Occipital lobe (tissue), 3 donors: ENCODE measurements at places on chromosomes 4 and X. TPM values are rescaled to one million over a fixed set of nuclear protein-coding genes. Genes with fewer than 3 reads are reported as not detected.

GRCh38 chr4:125507141-125507540, 192.4 kb downstream of the FAT4 start:
- no peak for DNase-seq

- no peak for DNase-seq
Observed at GRCh38 chr4:71241501-71242288, 97.1 kb upstream of the SLC4A4 start.

- no peak for DNase-seq
Observed at GRCh38 chr4:74499986-74500781, 55.2 kb downstream of the AREG start.

DNA sequence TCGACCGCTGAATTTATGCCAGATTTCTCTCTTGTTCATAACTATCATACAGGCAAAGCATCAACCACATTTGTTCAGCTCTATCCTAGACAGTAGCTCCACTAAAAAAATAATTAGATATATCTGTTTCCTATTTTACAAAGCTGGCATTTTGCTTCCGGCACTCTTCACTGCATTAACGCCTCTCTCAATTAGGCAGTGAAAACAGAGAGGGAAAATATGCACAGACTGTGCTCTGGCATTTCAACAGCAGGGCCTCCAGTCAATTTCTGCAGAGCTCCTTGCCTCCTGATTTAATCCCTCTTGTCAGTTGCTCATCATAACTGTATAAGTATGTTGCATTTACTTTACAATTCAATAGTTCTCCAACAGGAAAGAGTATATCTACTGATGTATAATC, 666.9 kb upstream of the INTU start:
- DNase-seq, result no peak

DNA sequence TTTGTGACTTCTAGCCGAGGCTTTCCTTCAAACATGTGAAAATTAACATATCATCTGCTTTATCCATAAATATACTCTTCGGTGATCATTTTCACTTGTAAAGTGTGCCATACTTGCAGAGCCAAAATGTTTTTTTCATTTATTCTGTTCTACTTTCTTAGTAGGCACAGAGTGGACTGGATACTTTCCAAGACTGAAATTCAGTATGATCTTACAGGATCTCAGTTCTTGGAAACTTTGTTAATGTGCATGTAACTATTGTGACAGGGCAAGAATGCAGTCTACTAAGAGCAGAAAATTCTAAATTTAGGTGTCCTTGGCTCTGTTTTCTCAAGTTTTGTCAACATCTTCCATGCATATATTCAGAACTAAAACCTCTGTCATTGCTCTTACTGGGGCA, 284.9 kb downstream of the TEX13A start:
- DNase-seq, result no peak

- DNase-seq, result no peak
Observed at GRCh38 chr4:134862116-134862515, 660.5 kb upstream of the PABPC4L start.

GRCh38 chrX:130170752-130171445, 863 bp upstream of the RAB33A start:
- DNase-seq, result peak; percentile 76

DNA sequence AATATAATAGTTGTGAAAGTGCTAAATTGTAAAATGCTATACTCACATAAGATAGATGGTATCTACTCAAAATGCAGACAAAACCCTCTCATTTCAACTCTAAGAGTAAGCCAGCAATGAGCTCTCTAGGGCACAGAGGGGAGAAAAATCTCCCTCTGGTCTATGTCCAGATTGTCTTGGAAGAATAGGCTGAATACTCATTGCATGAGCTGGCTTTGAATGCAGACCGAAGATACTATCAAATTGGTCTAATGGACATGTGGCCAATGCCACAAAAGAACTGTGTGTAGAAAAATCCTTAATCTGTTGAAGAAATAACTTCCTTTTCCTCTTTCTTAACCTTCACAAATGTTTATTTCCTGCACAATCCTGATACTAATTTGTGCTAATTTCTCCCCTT, 3.5 kb downstream of the ZXDA start:
- DNase-seq, result no peak

- DNase-seq, result no peak
Observed at GRCh38 chr4:151248519-151248918, 28.4 kb upstream of the PRSS48 start.

GRCh38 chr4:37757761-37758160, 68.7 kb upstream of the PGM2 start:
- no peak for DNase-seq

DNA sequence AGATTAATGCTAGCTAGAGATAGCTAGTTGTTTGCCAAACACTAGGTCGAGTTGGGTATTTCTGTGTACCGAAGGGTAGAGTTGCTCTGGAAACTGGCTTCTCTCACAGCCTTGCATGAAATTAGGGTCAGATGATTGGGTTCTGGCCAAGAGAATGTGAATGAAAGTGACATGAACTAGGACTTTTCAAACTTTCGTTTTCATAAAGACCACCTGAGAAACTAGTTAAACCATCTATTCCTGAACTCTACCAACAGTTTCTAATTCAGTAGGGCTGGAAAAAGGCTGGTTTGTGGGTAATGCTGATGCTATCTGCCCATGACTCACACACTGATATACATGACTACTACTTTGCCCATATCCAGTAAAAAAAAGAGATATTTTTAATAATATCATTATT, 157.6 kb downstream of the GASK1B start:
- DNase-seq, result no peak

DNA sequence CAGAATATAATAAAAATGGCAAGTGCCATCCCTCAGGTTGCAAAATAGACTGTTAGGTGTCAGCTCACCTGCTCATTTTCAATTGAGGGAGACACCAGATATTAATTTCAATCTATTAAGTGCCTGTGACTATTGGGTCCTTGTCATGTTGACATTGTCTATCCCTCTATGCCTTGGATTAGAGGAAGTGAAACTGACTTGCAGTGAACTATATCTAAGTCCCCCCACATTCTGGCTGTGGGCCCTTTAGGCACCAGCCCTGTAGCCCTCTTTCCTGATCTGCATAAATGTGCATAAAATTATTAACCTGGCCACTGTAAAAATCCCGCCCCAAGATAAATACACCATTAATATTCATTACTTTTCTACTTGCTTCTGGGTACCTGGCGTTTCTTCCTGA, 293.0 kb upstream of the CLNK start:
- DNase-seq, result no peak

GRCh38 chr4:91840359-91840758, 463.4 kb upstream of the GRID2 start:
- no peak for DNase-seq

- no peak for DNase-seq
Observed at GRCh38 chr4:175411251-175411650, 400.8 kb downstream of the GPM6A start.

- no peak for DNase-seq
Observed at GRCh38 chrX:926070-926469, 286.4 kb downstream of the CRLF2 start.

GRCh38 chrX:107970073-107970472, 12.1 kb downstream of the TEX13B start:
- DNase-seq, result no peak

DNA sequence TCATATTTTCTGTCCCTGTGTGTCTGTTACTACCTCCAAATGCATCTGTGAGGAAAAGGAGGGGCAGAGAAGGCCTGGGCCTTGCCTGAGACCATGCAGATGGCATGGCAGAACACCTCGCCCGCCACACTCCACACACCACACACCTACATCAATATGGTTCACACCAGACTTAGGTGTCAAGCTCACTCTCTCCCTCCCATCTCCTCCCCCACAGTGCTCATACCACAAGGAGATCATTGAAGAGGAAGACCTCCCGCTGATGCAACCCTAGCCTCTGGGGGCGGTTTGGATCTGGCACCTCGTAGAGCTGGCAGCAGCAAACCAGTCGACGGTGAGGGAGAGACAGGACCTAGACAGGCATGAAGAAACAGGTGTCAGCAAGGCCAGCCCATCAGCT, 16.6 kb upstream of the KDM5C start:
- DNase-seq, result no peak

GRCh38 chr4:151664289-151664688, 96.5 kb downstream of the GATB start:
- DNase-seq, result no peak

GRCh38 chrX:34072906-34073305, 59.2 kb downstream of the FAM47A start:
- DNase-seq, result no peak

GRCh38 chrX:154719132-154719675, 31.7 kb downstream of the GAB3 start:
- DNase-seq, result no peak

DNA sequence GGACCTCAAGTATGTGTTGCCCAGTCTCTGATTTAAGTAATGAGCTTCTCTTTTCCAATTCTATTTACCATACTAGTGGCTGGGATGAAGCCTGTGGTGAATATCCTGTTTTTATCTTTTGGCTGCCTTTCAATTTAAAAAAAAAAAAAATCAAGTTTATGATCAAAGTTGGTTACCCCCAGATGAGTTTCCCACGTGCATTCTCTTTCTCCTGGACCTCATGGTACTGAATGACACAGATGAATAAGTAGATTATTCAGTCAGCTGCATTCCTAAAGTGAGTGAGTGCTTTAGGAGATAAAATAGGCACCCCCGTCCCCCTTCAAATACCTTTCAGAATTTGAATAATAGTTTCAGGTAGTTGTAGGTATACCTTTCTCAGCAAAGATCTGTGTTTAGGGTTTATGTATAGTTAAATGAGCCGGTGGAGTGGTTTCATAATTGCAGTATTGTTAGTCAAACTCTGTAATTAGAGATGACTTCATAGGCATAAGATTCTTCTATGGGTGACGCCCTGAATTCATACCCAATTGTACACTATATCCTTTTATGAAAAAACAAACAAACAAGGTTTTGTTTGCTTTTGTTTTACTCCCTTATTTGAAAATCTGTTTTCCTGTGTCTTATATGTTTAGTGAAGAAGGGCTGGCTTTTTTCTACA, 41.9 kb downstream of the PLS3 start:
- no peak for DNase-seq

Gene TMEM47
- 43.4 TPM for total RNA-seq

Gene GAGE12F
- not detected for total RNA-seq

Gene ARR3
- not detected for total RNA-seq

Gene ZNF732
- total RNA-seq, result 1.4 TPM

Gene RIPPLY1
- total RNA-seq, result not detected

Gene DOCK11
- 20.6 TPM for total RNA-seq

Gene ARSJ
- total RNA-seq, result 0.31 TPM

Gene SOD3
- total RNA-seq, result not detected

Gene MTMR8
- total RNA-seq, result 3.6 TPM

Gene JCHAIN
- not detected for total RNA-seq

Gene XK
- 3.3 TPM for total RNA-seq

Gene MAGEA6
- not detected for total RNA-seq

Gene FREM3
- total RNA-seq, result 0.16 TPM
